ENCODE measurements at places on chromosomes 1 and 21.

DNA sequence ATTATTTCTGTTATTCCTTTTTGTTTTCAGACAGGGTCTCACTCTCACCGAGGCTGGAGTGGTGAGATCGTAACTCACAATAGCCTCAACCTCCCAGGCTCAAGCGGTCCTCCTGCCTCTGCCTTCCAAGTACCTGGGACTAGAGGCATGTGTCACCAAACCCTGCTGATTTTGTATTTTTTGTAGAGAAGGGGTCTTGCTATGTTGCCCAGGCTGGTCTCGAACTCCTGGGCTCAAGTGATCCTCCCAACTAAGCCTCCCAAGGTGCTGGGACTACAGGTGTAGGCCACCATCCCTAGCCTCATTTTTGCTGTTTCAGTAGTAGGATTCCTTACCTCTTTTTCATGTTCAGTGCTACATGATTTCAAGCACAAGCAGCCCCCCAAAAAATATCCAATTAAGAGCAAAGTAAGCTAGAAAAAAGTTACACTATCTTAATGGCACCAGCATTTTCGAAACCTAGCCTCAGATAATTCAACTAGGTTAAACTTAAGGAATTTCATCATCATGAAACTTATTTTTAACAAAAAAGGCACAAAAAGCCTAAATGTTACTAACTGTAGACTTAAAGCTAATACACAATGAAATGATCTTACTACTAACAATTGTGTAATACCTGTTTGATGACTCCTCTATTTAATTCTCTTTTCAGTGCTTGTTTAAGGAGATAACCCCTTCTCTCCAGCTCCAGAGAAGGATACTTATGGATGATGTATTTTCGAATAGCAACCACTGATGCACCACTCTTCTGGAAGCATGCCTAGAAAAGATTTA lies 16.6 kb downstream of the HP1BP3 start:
- DNase-seq = no peak

DNA sequence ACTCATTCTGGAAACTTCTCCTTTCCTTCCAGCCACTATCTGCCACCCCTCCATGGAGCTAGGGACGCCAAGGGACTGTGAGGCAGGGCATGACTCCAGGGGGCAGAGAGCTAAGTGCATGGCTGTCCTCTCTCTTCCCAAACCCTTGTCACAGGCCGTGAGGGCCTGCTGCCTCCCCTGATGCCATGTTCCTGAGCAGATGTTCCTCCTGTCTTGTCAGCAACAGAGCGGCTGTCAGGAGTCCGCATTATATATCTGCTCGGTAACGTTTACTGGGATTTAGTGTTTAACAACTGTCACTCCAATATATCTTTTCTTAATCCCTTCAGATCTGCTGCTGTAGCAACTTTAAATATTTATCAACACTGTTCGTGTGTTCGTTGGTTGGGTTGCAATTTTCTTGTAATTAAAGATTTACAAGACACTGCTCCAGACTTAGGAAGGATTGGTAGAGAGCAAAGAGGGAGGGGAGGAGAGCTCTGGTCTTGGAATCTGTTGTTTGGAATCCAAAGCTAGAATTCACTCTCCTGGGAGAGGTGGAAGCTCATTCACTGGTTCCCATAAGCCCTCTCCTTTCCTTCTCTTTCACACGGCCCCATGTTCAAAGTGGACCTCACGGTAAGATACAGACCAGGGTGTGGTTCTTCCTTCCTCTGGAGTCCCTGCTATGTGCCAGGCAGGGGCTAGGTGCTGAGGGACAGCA lies 76.2 kb downstream of the MDM4 start:
- DNase-seq = no peak

GRCh38 chr1:232260861-232261260 lies 369.1 kb downstream of the SIPA1L2 start:
- no peak for DNase-seq

DNA sequence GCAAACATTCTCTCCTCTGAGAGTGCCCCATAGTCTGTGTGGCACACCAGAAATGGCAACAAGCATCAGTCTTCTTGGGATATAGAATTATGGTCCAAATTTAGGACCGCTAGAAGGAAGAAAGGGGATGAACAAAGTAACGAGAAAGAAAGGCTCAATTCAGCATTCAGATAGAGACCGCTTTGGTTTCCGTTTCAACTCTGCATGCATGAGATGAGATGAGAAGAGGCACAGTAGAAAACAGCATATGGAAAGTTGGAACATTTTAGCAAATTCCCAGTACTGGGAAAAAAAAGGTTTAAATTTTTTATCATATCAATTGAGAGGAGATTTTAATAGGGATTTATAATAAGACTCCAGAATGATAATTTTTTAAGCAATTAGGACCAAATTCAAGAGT lies 595.5 kb upstream of the CHRM3 start:
- DNase-seq = no peak

DNA sequence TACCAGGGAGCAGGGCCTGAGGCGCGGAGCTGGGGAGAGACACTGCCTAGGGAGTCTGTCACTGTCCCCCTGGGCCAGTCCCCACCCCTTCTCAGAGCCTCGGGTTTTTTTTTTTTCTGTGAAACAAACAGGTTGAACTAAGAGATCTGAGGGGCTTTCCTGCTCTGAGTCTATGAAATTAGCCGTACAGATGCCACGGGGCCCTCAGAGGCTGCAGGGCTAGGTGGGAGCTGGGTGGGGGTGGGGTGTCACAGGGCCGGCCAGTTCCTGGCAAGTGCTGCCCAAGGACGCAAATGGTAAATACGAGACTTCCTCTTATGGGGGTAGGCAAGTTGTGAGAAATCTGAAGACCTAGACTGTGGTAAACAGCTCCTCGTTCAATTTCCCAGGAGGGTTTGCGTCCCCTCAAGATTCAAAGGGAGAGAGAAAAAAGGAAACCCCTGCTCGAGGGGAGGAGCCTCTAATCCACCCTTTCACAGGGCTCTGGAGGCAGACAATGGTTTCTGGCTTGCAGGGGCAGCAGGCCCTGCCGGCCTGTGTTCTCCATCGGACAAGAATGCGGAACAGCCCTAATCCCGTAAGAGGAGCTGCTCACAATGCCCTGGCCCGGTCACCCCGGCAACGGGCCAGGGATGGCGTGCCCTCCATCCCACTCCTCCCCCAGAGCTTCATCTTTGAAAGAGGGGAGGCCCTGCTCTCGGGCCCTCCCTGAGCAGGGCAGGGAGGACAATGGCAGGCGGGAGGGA lies 7.8 kb downstream of the NUAK2 start:
- peak; percentile 69 for DNase-seq

DNA sequence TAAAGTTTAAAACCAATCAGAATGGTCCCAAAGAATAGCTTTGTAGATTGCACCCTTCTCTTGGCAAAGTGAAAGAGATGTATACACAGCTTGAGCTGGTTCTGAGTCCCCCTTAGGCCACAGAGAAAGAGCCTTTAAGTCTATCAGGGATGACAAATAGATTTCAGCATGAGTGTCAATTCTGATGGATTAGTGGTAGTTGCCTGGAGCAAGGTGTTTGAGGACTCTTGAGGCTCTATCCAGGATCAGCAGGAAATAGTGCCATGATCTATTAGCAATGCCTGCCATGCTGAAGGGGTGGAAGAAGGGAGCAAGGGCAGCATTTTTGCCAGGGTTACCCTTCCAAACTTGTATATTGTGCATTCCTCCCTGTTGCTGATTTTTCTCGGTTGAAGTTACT lies 116.6 kb downstream of the ATG4C start:
- no peak for DNase-seq
